Type B pancreatic cell (in vitro differentiated cells): ENCODE measurements at places on chromosomes 2 and 18. TPM values are rescaled to one million over a fixed set of nuclear protein-coding genes. Genes with fewer than 3 reads are reported as not detected.

GRCh38 chr18:51196118-51196810 lies 1.2 kb downstream of the MEX3C start:
- H3K27me3 ChIP-seq: no peaks in the 10 kb centered on the region
- peak overlapping the region; percentile 96 for H3K27ac ChIP-seq
- peaks cover 28% of the 10 kb centered on the region for H3K4me1 ChIP-seq
- DNase-seq: no peak

- H3K36me3 ChIP-seq: no peaks in the 10 kb centered on the region
- H3K4me1 ChIP-seq: peaks cover 35% of the 10 kb centered on the region
- no peak overlapping the region for H3K27ac ChIP-seq
- H3K4me3 ChIP-seq: peak overlapping the region; percentile 48
- DNase-seq: no peak
These were observed 63.9 kb downstream of the PARD6G start for GRCh38 chr18:80183273-80184050.

DNA sequence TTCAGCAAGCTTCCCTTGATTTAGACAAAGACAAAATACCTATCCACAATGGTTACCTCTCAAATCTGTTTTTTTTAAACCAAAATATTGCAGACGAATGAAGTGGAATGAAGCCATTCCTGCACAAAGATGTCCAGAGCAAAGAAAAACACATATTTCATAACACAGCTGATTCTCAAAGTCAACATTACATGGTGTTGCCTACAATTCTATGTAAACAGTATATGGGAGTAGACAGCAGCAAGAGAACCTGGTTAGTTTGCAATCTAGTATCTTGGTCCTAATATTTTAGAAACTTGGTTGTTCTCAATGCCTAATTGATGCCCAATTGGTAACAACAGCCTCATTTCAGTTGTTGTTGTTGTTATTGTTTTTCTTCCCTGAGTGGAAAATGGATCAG lies 1240.9 kb upstream of the CHAC2 start:
- no peaks in the 10 kb centered on the region for H3K36me3 ChIP-seq
- H3K27ac ChIP-seq: no peak overlapping the region
- H3K4me3 ChIP-seq: no peak overlapping the region
- DNase-seq: no peak
- H3K4me1 ChIP-seq: no peaks in the 10 kb centered on the region

DNA sequence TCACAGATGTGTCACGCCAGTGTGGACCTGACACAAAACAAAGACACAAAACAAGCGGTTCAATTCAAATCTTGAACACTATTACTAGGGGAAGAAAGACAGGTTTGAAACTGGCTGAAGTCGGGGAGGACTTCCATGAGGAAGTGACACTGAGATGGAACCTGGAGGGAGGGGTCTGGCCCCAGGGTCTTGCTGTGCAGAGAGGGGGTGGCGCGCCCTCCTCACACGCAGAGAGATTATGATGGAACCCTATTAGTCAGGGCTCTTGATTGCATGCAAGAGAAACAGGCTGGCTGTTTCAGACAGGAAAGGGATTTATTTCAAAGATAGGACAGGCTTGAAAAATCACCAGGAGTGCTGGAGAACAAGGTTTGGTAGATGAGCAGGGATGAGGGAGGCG lies 363.6 kb upstream of the HS6ST1 start:
- H3K4me1 ChIP-seq: peaks cover 7% of the 10 kb centered on the region
- no peaks in the 10 kb centered on the region for H3K27me3 ChIP-seq

The NEURL3 gene
- total RNA-seq: 1.1 and 2.5 TPM in 2 replicates

The RAB12 gene
- 25.2 and 28.9 TPM in 2 replicates for total RNA-seq

The KLHL30 gene
- total RNA-seq: 0.07 TPM in 1 of 2 replicates, not detected in the other

DNA sequence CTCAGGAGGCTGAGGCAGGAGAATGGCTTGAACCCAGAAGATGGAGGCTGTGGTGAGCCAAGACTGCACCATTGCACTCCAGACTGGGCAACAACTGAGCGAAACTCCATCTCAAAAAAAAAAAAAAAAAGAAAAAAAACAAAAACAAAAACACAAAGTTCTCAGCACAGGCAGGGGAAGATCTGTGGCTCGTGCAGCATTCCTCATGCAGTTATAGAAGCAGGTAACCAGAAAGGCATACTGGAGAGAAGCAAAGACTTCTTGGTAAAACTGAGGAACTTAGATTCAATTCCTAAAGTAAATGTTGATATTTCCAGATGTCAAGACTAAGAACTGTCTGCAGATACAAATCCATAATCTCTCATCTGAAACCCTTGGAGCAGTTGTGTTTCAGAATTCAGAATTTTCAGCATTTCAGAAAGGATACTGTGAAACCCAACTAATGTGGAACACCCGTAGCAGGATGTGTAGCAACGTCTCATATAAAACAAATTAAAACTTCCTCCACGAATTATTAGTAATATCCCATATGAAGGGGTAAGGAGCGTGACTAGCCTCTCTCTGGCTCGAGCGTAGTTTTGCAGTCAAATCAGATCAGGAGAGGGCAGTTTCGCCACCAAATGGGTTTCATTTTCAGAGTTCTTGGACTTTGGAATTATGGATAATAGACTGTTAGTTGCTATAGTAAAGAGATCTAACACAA lies 13.2 kb upstream of the SLC25A52 start:
- DNase-seq: no peak
- peak overlapping the region; percentile 25 for H3K27ac ChIP-seq
- H3K4me1 ChIP-seq: peaks cover 4% of the 10 kb centered on the region
- H3K27me3 ChIP-seq: no peaks in the 10 kb centered on the region
- H3K4me3 ChIP-seq: no peak overlapping the region
- H3K36me3 ChIP-seq: no peaks in the 10 kb centered on the region

The RAX gene
- total RNA-seq: not detected in 2 replicates

DNA sequence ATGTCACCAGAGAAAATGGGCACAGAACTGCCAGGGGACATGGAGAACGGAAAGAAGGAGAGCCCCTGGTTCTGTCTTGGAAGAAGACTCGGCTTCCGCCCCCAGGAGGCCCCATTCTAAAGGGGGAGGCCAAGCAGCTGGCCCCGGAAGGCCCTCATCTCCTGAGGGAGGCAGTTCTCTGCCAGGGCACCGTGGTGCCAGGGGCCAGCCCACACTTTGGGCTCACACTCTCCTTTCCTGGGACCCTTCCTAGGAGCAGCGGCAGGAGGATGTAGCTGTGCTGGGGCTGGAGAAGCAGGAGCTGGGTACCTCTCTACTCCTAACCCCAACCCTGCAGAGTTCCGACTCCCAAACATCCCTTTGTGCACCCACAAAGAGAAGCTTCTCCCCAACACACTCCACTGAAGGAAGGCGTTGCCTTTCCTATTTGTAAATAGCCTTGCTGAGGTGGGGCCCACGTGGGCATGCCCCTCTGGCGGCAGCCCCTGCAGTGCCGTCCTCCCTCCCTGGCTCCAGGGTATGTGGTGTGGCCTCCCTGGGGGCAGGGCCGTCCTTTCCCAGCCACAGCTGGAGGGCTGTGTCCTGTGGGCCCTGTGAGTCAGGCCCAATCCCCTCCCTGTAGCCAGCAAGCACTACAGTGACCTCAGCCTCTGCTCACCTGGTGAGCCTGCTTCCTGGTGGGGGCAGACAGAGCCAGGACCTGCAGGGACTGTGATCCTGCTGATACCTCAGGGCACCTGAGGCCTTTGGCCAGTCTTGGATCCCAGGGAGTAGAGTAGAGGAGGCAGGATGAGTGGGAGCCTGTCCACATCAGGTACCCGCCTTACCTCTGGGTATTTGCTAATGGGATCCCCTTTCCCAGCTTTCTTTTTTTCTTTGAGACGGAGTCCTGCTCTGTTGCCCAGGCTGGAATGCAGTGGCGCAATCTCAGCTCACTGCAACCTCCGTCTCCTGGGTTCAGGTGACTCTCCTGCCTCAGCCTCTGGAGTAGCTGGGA lies 26.6 kb downstream of the ZFP36L2 start:
- no peak overlapping the region for H3K27ac ChIP-seq
- no peak for DNase-seq
- H3K4me1 ChIP-seq: peaks cover 16% of the 10 kb centered on the region
- H3K27me3 ChIP-seq: no peaks in the 10 kb centered on the region

GRCh38 chr2:20579866-20580265 lies 71.0 kb downstream of the HS1BP3 start:
- no peak for DNase-seq
- H3K27ac ChIP-seq: peak overlapping the region; percentile 22
- peaks cover 28% of the 10 kb centered on the region for H3K4me1 ChIP-seq
- H3K36me3 ChIP-seq: peaks cover 3% of the 10 kb centered on the region
- no peaks in the 10 kb centered on the region for H3K27me3 ChIP-seq

DNA sequence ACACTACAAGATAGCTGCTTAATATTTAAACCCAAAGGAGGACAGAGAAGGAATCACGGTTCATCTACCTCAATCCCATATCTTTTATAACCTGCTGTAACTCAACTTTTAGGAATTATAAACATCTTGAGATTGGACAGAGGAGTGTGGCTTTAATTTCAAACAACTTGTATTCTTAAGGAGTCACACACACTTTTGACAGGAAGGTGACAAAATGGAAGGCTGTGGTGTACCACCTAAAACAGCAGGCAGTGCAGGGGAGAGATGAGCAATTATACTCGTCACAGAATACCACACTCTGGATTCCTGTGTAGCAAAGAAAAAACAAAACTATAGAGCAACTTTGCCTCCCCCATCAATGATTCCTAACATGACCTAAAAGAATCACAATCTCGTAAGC lies 194.8 kb downstream of the ZEB2 start:
- no peak for DNase-seq
- peaks cover under 1% of the 10 kb centered on the region for H3K27me3 ChIP-seq
- peaks cover 23% of the 10 kb centered on the region for H3K36me3 ChIP-seq

The PDE1A gene
- 1.3 and 3.6 TPM in 2 replicates for total RNA-seq

DNA sequence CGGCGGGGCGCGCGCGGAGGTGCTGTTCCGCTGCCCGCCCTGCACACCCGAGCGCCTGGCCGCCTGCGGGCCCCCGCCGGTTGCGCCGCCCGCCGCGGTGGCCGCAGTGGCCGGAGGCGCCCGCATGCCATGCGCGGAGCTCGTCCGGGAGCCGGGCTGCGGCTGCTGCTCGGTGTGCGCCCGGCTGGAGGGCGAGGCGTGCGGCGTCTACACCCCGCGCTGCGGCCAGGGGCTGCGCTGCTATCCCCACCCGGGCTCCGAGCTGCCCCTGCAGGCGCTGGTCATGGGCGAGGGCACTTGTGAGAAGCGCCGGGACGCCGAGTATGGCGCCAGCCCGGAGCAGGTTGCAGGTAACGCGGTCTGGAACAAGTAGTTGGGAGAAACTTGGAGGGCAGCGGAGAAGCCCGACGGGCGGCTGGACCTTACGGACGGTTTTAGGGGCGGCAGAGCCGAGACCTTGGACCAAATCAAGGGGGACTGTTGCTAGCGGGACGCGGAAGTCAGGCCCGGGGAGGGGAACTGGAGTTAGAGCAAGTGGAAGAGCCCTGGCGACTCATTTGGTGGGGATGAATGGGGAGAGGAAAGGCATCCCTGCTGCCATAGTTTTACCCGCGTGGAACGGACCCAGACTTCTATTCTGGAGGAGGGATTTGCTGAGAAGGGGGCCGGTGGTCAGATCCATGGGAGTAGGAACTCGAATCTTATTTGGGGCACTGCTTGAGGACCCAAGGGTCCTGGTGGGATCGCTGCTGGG lies 573 bp downstream of the IGFBP2 start:
- H3K36me3 ChIP-seq: peaks cover 5% of the 10 kb centered on the region
- H3K4me1 ChIP-seq: peaks cover 38% of the 10 kb centered on the region
- peak overlapping the region; percentile 98 for H3K4me3 ChIP-seq
- peaks cover 35% of the 10 kb centered on the region for H3K27me3 ChIP-seq

DNA sequence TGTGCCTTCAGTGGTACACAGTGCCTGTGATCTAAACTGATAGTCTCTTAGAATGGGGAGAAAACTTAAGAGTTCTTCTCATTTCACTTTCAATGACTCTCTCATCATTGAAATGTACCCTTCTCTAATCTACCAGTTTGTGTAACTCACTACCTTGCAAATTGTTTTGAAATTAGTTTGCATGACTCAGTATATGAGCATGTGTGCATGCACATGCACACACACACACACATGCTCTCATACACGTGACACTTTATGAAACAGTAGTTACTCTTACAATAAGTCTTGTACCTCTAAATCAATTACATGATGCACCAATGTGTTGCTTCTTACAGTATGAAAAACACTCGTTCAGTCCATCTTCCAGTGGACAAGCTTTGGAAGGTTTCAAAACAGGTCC lies 10.6 kb downstream of the LYPD6B start:
- no peak overlapping the region for H3K27ac ChIP-seq
- H3K4me1 ChIP-seq: no peaks in the 10 kb centered on the region
- H3K27me3 ChIP-seq: no peaks in the 10 kb centered on the region
- no peak overlapping the region for H3K4me3 ChIP-seq

DNA sequence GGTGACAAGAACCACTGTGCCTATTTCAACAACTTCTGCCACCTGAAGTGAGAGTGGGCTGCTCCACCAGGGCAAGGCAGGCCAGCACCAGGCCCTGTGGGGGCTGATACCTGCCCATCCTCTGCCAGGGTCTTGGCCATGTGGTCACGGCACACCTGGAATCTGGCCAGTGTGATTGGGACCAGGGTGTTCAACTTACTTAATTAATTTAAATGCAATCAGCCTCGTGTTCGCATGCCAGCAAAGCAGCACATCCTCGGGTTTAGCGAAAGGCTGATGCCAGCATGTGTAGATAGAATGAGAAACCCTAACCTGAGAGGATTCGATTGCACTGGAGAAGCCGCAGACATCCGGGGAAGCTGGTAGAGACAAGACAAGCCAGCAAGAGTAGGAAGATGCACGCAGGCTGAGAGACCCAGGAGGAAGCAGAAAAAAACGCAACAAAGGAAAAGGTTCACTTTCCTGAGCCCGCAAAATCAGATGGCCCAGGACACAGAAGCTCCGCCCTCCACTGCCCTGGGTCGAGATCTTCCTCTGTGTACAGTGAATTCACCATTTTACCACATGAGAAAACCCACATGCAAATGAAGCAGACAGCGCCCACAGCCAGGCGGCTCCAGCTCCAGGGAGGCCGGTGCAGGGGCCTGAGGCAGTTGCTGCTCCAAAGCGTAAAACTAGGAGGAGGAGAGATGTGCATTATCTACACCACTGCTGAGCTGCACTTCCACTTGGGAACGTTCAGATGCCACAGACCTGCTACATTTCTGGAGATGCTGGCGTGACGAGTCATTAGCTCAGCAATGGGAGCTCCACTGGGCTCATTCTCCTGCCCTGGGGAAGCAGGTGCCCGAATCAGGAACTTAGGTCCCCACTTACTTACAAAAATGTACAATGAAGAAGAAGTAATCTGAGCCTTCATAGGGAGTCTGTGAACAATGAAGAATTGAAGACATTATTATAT lies 92.1 kb downstream of the TMEM18 start:
- H3K27ac ChIP-seq: no peak overlapping the region
- H3K27me3 ChIP-seq: peaks cover 4% of the 10 kb centered on the region
- H3K36me3 ChIP-seq: no peaks in the 10 kb centered on the region
- DNase-seq: no peak
- H3K4me1 ChIP-seq: peaks cover 10% of the 10 kb centered on the region

DNA sequence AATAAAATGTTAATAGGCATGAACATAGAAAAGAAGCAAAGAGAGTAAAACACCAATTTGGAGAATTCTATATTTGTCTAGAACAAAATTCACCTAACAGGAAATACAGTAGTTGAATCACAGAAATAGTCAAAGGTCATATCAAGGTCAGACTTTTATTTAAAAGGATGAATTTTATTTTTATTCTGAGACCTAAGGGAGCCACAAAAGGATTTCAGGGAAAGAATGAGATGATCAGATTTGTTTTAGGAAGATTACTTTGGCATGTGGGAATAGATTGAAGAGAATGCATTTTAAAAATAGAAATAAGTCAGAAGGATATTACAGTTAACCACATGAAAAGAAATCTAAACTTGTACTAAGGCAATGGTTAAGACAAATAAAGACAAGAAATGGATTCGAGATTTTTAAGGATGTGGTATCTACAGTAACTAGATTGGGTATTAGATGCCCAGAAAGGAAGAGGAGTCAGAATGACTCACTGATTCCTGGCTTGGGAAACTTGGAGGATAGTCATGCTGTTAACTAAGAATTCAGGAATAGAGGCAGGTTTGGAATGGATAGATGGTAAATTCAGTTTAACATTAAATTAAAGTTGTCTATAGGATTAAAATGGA lies 56.0 kb downstream of the METTL4 start:
- H3K36me3 ChIP-seq: no peaks in the 10 kb centered on the region
- H3K4me3 ChIP-seq: no peak overlapping the region
- H3K27me3 ChIP-seq: no peaks in the 10 kb centered on the region
- no peak for DNase-seq
